ENCODE measurements at places on chromosomes 1 and 21.

GRCh38 chr1:110282395-110282794 lies 56.8 kb upstream of the RBM15 start:
- no peak for DNase-seq

DNA sequence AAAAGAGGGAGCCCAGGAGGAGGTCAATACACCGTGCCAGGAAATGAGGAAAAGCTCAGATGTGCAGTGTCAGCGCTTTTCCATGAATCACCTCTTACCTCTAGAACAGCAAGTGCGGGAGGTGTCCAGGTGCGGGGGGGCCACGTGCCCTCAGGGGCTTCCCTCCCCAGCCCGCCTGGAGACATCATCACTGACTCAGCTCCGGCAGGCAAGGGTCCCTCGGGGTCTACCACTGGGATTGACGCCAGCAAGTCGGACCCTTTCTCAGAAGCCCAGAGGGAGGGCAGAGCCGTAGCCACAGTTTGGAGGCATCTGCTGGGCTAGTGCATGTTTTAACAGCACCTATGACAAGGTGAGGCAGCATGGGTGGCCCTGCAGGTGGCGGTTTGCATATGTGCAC lies 67.4 kb upstream of the TRAPPC10 start:
- DNase-seq: no peak

DNA sequence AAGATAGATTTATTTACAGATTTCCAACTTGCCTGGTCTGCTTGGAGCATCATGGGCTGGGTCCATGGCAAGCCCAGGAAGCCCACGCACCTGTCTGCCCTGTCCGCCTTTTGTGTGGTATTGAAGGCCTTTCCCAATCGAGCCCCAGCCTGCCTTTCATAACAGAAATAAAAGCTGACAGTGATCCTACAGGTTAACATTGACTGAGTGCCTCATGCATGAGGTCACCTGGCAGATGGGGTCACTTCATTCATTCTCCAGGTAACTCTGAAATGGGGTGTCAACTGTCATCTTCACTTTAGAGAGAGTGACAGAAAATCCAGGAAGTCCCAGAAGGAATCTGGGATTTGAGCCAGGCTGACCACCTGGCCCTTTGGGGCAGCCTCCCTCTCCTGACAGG lies 36.3 kb upstream of the CASZ1 start:
- DNase-seq: no peak

GRCh38 chr1:219340796-219341195 lies 167.1 kb downstream of the LYPLAL1 start:
- no peak for DNase-seq

GRCh38 chr1:119428991-119429390 lies 14.0 kb downstream of the HSD3B2 start:
- no peak for DNase-seq

- DNase-seq: no peak
Observed at GRCh38 chr1:226738421-226738994, 574 bp downstream of the ITPKB start.

DNA sequence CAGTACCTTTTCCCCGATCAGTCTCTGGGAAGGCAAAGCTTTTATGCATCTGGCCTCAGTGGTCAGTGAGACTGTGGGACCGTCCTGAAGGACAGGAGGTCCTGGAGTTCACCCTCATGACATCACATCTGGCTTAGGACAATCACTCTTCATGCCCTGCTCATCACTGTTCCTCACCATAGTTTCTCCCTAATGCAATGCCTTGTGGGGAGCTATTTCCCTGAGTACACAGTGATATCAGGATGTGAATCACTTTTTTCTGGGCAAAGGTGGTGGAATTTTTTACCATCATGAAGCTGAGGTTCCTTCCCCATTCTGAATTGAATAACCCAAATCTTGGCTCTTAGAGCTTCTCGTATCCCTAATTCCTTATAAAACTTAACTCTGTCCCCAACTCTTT lies 34.8 kb upstream of the CFAP126 start:
- no peak for DNase-seq

- no peak for DNase-seq
Observed at GRCh38 chr21:46418265-46418946, 40.3 kb upstream of the DIP2A start.

- DNase-seq: peak; percentile 43
Observed at GRCh38 chr1:245418077-245418476, 263.3 kb downstream of the KIF26B start.
